ENCODE measurements at places on chromosomes 3 and 15. TPM values are rescaled to one million over a fixed set of nuclear protein-coding genes. Genes with fewer than 3 reads are reported as not detected.

Gene AADACL2
- total RNA-seq, result not detected

Gene DUOX1
- total RNA-seq, result not detected

Gene EOMES
- 0.28 TPM for total RNA-seq

Gene ILDR1
- total RNA-seq, result not detected

Gene HIGD2B
- total RNA-seq, result not detected

Gene LRRC3B
- not detected for total RNA-seq

Gene PPCDC
- 12.3 TPM for total RNA-seq

Gene ADPRH
- not detected for total RNA-seq

Gene EPHA3
- not detected for total RNA-seq

Gene PCOLCE2
- total RNA-seq, result 2.0 TPM

Gene SPATA12
- total RNA-seq, result not detected

GRCh38 chr3:70861234-70861633 lies 548.8 kb upstream of the MDFIC2 start:
- DNase-seq, result no peak

- DNase-seq, result peak; percentile 84
These were observed 2.0 kb upstream of the BHLHE40 start for GRCh38 chr3:4977001-4977852.

GRCh38 chr3:36776436-36776835 lies 12.1 kb upstream of the DCLK3 start:
- no peak for DNase-seq

DNA sequence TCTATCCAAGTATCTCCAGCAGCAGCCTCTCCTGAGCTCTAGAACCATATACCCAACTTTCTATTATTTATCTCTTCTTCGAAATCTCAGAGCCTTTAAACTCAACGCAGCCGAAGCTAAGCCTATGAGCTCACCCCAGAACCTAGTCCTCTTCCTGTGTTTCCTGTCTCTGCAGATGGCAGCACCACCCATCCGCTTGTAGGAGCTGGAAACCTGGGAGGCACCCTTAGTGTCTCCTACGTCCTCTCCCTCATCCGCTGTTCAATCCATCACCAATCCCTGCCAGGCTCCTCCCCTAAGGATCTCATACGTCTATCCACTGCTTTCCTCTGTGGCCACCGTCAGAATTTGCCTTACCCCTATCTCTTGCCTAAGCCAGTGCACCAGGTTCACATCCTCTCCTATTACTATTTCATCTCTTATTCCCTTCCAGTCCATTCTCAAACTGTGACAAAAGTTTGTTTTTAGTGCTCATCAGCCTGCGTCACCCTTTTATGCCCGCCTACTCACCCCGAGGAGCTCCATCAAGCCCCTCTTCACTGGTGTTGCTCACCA lies 9.6 kb downstream of the VGLL4 start:
- DNase-seq, result no peak

GRCh38 chr15:46815240-46815639 lies 902.1 kb upstream of the SEMA6D start:
- no peak for DNase-seq

GRCh38 chr15:42719043-42719442 lies 17.9 kb downstream of the CDAN1 start:
- no peak for DNase-seq

DNA sequence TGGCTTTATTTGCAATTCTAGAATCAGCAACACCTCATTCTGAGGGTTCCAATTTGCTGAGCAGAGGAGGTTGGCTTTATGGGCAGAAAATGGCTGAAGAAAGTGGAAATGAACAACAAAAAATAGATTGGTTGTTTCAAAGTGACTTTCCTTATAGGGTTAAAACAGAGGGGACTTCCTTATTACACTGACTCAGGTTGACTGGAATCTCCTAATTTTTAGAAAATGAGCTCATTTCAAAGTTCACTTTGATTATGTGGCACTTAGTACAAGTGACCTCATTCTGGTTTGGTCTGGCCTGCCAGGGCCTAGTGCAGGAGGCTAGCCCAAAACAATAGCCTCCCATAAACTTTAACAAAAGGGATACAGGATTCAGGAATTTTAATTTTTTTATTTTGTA lies 41.4 kb downstream of the NFKBIZ start:
- DNase-seq, result no peak

DNA sequence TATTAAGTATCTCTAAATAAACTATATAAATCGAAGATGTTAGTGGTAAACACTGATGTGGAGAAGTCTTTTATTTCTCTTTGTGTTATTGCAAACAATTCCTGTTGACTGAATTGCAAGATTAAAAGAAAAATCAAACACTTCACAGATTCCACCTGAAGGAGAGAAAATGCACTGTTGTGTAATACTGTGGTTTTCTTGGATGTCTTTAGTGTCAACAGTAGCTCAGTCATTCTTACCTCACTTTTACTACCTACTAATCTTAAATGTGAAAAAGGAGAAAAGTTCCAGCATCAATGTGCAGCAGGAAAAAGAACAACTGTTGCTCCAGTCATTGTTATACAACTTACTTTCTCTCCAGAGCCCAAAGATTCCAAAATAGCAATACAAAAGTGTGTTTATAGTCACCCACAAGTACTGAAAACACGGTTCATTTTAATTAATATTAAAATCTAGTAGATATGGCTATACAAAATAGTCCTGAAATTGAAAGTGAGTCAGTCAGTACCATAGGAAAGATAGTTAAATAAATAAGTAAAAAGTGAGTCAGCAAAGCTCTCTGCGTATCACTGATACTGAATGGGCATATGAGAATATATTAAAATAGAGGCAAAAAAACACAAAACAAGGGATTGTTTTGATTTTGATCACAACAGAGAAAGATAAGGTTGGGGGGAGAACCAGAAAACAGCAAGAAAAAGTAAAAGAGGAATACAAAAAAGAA lies 90.5 kb upstream of the CSPG5 start:
- DNase-seq, result no peak

- no peak for DNase-seq
These were observed 69.7 kb downstream of the XXYLT1 start for GRCh38 chr3:195201295-195201694.

DNA sequence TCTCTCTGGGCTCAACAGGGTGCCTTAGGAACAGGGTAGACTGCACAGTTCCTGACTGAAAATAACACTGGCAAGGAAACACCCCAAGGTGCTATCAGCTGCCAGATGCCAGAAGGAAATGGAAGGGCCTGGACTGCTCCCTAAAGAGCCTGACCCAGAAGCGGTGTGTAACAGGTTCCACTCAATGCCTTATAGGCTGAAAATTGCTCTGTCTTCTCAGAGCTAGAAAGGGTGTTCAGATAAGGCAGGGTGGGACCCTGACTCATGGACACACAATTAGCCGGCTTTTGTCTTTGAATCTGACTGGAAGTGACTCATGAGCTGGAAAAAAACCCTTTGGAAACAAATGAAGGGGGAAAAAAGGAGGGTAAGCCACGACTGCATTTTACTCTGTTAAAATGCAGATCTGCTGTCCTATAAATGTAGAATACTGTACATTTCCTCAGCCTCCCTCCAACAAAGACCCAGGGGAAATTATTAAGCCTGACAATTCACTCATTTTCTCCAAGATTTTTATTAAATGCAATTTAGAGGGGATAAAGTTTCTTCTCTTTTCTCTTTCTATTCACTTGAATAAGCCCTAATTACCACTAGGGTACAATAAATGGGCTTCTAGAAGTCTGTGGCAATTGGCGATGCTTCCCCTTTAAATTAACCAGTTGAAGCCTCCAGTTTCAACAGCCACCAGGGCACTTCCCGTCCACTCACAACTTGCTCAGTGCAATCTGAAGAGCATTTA lies 160.2 kb upstream of the TBL1XR1 start:
- peak; percentile 88 for DNase-seq

DNA sequence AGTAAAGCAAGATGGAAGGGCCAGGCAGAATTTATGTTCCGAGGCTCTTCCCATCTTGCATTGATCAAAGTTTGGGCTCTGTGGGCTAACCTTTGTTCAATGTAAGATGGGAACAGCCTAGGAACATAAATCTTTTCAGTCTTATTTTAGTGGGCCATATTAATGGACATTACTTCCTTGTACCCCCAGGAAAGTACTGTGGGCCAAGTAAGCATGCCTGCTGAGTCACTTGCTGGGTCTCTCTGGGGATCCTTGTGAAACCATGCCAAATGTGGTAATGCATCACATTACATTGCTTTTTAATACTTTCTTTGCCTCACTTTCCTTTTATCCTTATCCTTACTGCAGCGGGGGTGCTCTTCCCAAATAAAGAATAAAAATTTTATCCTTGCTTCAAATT lies 349.5 kb upstream of the POU1F1 start:
- DNase-seq, result no peak

DNA sequence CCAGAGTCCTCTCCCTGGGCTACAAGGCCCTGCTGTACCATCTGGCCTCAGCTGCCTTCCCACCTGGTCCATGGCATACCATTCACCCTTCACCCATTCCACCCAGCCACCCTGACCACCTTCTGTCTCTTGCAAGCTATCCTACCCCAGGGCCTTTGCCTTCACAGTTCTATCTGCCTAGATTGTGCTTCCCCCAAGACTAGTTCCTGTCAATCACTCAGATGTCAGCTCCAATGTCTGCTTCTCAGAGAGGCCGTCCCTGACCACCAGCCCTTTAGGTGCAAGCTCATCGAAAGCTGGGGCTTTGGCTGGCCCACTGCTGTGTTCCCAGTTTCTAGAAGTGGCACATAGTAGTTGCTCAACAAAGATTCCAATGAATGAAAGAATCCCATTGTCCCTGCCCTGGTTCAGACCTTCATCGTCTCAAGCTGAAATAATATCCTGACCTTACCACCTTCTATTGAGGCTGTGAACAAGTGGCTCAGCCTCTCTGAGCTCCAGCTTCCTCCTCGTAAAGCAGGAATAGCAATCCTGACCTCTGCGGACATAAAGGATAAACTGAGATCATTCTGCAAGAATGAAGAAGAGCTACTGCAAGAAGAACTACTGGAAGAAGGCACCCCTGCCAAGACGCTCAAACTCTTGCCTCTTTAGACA lies 15.8 kb downstream of the EFCAB12 start:
- no peak for DNase-seq

DNA sequence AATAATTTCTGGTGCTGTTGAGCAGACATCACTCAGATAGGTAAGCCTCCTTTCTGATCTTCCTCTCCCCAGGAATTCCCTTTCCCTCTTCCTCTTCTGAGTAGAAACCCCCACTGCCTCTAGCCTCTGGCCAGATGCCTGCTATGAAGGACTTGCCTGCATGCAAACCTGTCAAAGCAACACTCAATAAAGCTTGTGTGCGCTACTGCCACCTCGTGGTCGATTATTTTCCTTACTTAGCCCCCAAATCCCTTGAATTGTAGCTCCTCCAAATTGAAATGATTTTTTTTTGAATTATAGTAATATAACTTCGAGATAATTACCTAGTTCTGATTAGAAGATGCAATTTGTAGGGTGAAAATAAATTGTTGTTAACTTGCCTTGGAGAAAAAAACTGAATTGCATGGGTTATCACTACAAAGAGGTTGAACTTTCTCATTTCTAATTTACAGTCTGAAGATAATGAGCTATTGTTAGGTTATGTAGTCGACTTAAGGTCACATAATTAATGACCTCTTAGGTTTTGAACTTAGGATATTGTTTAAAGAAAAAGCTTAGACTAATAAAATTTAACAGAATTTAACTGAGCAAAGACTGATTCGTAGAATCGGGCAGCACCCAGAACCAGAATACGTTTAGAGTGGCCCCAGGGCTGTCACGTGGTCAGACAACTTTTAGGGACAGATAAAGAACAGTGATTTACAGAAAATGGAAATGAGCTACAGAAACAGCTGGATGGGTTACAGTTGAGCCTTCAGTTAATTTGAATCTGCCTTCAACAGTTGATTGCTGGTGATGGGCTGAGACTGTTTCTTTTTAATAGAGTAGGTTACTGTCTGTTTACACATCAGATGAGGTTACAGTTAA lies 269.3 kb downstream of the ARPP21 start:
- DNase-seq, result peak; percentile 44

DNA sequence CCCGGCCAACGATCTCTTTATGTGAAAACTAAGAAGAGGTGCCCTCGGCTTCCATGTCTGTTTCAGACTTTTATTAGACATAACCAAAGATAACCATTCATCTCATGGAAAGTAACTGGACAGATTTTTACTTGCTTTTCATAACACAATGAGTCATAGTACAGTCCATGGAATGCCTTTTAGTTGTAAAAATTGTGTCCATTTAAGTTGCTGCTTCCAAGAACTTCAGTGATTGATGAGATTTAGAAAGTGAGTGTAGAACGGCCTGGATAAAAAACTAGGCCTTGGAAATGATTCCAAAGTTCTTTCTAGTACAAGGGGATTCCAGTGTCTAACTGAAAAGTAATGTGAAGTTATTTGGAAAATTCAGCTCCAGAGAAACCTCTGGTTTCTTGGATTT lies 10.8 kb downstream of the EIF2AK4 start:
- no peak for DNase-seq

GRCh38 chr15:66923438-66923881 lies 141.9 kb upstream of the SMAD3 start:
- peak; percentile 34 for DNase-seq

- no peak for DNase-seq
These were observed 774.4 kb downstream of the SI start for GRCh38 chr3:164303894-164304293.

- DNase-seq, result peak; percentile 49
These were observed 110.6 kb upstream of the MEF2A start for GRCh38 chr15:99454941-99455788.

- DNase-seq, result no peak
These were observed 60.9 kb upstream of the HERC1 start for GRCh38 chr15:63894662-63894949.

GRCh38 chr3:140442621-140443020 lies 235.2 kb upstream of the TRIM42 start:
- DNase-seq, result no peak

- DNase-seq, result no peak
These were observed 6.0 kb upstream of the CEMIP start for GRCh38 chr15:80773122-80773551.

- DNase-seq, result no peak
These were observed 174.6 kb downstream of the CHST2 start for GRCh38 chr3:143294188-143294587.

DNA sequence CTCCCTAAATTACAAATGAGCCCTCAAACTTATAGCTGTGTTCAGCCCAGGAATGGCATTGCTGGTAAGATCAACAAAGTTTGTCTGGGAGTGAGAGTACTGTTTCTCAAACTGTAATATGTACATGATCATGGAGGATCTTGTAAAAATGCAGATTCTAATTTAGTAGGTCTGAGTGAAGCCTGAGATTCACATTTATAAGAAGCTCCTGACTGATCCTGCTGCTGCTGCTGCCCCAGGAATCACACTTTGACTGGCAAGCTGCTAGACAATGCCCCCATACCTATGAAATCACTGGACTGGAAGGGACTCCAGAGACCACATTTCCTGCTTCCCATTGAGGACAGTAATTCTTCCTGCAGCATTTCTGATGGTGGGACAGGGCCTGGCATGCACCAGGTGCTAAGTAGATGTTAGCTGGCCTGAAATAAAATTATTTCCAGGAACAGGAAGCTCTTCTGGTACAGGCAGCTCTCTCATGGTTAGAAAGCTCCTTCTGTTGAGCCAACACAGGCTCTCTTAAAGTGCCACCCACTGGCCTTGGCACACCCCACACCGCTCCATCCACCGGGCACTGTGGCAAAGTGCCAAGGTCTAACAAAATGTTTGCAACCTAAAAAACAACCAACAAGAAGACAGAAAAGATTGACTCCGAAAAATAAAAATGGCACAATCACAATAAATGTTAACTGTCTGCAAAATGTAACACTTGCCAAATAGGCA lies 36.7 kb upstream of the ZNF710 start:
- DNase-seq, result no peak

GRCh38 chr3:67907735-67908134 lies 253.3 kb upstream of the SUCLG2 start:
- no peak for DNase-seq

Data from HepG2 (cell line).